ENCODE measurements at places on chromosomes 7 and 10.

DNA sequence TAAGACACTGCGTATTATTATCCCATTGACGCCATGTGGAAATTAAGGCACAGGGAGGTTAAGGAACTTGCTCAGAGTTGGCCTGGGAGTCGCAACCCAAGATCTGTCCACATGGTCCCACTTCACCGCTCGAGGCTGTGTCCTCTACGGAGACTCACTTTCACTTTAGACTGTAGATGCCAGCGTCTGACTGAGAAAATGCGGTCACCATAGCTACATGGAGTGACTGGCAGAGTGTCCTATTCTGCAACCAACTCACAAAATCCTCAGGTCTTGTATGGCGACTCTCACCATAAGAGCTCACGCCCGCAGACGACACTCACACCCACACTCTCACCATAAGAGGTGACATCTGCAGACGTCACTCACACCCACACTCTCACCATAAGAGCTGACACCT lies 257.9 kb downstream of the PTPRN2 start:
- DNase-seq, result no peak

- DNase-seq, result no peak
Measured at GRCh38 chr10:28881171-28881882, 204.0 kb downstream of the BAMBI start.

DNA sequence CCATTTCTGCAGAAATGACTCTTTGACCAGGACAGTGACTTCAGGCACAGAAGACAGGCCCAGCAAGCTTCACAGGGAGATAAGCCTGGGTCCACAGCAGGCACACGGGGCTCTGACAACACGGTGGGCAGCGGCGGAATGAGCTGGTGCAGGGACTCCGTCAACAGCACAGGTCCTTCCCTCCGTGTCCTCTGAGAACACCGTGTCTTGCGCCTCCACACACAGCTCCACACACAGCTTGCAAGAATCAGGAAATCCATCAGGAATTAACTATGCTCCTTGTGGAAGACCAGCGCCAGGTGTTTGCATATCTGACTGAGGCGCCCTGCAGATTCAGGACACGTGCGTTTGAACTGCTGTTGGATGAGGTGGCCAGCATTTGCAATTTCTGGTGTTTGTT lies 39.6 kb downstream of the TCERG1L start:
- DNase-seq, result no peak

DNA sequence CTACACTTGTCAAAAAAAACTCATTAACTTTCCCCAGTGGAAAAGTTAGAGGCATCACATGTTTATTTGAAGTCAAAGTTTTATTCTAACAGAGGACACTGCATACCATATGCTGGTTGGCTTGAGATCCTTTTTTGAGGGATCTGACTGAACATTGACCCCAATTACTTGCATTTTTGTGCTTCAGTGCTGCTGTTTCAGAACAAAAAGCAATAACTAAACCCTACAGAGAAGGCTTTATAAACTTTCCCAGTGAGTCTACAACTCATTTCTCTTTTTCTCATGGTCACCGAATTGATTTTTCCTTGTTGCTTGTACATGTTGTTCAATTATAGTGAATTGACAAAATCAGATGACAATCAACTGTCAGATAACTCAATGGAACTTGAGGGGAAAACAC lies 69.3 kb upstream of the PHYHIPL start:
- no peak for DNase-seq

- no peak for DNase-seq
Measured at GRCh38 chr10:129725482-129725881, 238.6 kb downstream of the EBF3 start.

DNA sequence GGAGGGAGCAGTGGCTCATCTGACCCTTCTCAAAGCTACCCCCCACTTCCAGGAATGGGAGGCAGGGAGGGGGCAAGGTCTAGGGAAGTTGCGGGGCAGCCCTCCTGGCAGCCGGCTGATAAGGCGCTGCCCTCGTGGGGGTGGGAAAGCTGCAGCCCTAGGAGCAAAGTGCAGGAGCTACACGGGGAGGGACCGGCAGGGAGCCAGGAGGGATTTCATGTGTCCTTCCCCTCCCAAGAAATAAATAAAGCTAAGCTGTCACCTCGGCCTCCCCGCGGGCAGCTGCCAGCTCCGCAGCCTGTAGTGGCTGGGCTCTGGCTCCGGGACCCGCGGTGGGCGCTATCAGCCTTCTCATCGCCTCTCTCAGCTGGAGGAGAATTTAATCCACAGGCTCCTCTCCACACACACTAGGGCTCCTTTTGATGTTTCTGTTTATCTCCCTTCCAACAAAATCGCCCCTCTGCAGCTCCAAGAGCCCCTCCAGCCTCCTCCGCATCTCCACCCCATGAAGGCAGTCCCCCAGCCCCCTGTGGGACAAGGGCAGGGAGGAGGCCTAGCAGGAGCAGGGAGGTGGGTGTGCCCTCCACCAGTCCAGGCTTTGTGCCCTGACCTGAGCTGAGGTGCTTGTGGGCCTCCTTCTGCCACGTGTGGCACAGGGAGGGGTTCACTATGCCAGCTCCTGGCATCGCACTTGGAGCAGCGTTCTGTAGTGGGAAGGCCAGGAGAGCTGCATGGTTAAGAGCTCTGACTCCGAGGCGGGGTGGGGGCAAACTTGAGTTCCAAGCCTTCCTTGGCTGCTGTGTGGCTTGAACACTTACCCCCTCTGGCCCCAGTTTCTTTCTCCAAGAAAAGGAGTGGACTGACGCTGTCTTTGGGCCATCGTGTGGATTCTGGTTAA lies 80.5 kb downstream of the C10orf105 start:
- DNase-seq, result no peak

DNA sequence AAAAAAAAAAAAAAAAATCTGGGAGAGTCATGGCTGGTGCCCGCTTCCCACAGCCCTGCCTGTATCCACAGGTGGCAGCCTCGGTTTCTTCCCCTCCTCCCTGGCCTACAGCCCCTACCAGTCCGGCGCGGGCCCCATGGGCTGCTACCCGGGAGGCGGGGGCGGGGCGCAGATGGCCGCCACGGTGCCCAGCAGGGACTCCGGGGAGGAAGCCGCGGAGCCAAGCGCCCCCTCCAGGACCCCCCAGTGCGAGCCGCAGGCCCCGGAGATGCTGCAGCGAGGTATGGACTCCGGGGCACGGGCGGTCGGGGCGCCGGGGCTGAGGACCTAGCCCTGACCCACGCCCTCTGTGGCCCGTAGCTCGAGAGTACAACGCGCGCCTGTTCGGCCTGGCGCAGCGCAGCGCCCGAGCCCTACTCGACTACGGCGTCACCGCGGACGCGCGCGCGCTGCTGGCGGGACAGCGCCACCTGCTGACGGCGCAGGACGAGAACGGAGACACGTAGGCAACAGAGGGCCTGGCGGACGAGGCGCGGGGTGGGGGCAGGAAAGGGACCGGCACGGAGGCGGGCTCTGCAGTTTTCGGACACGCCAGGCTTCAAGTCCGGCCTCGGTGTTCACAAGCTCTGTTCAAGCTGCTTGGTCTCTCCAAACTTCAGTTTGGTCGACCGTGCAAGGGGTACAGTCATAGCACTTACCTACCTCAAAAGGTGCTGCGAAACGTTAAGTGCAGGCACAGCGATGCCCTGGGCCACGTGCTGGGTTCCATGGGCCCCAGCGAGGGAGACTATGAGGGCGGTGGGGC lies 3.9 kb downstream of the NFKB2 start:
- DNase-seq, result peak; percentile 92

DNA sequence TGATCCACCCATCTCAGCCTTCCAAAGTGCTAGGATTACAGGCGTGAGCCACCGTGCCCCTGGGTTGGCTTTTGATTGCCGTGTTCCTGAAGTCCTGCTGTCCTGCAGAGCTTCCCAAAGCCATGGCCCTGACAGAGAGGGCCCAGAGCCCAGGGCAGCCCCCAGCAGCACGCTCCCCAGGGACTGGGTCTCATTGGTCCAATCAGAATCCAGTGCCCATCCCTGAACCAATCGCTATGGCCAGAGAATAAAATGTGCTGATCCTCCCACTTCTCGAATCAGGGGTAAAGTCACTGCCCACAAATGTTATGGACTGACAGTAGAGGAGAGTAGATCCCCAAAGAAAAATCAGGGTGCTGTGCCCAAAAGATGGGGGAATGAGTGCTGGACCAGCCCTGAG lies 5.0 kb upstream of the C10orf105 start:
- no peak for DNase-seq

DNA sequence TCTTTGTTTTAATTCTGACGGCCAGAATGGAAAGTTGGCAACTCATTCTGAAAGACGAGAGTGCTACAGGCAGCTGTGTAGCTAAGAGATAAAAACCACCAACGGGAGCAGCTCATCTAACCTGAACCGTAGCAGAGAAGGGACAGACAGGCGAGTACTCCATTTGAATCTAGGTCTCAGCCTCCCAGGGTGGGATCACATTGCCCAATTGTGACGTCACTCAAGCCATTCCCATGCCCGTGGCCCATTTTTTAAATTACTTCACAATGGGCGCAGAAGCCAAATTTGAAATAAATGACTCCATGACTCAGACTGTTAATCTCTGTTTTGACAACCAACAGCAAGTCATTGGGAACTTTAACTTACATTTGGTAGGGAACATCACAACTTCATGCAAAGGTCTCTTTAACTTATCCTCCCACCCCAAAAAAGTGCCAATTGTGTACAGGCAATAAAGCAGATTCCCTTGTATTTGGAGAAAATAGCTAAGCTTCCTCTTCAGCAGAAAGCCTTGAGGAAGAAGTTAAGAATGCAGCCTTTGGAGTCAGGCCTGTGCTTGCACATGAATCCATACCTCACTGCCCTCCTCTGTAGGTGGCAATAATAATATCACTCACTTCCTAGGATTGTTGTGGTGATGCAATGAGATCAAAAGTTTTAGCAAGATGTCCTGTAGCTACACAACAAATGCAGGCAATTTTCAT lies 93.2 kb upstream of the KIF5B start:
- no peak for DNase-seq

DNA sequence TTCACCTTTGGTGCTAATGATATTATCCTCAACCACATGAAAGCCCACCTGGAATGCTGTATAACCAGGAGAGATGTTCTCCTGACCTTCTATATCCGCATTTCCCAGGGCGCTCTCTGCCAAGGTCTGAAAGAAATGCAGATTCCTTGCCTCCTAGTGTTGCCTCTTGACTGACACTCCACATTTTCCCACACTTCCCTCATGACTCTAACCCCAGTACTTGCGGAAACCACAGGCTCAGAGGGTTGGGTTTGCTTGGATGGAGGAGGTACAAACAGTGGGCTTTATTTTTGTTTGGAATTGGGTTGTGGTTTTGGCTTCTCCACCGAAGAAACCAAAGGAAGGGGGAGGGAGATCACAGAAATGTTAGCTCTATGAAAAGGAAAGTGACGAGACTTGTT lies 222.9 kb upstream of the CELF2 start:
- no peak for DNase-seq

DNA sequence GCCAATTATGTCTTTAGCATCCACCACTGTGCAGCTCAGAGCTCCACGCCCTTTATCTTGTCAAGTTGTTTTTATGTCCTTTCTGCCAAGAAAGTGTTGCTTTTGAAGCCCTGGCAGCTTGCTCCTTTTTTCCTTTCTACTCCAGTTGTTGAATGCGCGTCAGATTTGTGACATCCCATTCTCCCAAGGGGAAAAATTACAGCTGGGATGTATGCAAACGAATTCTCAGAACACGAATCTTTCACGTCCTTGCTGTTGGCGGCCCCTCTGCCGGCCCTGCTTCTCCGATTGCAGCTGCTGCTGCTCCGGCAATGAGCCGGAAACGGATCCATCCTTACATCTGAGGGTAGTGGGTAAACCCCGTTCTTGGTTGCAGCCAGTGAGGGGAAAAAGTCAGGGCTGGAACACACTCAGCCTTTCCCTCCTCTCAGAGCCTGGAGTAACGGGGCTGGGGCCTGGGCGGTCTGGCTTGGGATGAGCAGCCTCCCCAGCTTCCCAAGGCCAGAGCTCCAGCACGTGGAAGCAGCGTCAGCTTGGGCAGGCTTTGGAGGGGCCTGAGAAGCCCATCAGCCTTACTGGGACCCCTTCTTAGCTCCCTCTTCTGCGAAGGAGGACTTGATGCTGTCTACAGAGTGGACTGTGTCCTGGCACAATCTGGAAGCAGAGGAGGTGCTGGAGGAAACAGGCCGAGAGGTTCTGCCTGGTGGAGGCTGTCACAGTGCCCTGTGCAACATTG lies 79.0 kb upstream of the CHST15 start:
- DNase-seq, result no peak

DNA sequence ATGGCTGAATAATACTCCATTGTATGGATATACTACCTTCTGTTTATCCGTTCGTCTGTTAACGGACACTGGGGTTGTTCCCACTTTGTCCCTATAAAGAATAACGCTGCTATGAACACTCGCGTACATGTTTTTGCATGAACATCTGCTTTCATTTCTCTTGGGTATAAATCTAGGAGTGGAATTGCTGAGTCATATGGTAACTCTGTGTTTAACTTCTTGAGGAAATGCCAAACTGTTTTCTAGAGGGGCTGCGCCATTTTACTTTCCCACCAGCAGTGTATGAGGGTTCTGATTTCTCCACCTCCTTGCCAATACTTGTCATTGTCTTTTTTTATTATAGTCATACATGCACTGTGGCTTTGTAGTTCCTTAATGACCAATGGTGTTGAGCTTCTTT lies 20.6 kb upstream of the RASSF4 start:
- DNase-seq, result peak; percentile 58

- no peak for DNase-seq
Measured at GRCh38 chr7:16710651-16711050, 42.9 kb upstream of the TSPAN13 start.

DNA sequence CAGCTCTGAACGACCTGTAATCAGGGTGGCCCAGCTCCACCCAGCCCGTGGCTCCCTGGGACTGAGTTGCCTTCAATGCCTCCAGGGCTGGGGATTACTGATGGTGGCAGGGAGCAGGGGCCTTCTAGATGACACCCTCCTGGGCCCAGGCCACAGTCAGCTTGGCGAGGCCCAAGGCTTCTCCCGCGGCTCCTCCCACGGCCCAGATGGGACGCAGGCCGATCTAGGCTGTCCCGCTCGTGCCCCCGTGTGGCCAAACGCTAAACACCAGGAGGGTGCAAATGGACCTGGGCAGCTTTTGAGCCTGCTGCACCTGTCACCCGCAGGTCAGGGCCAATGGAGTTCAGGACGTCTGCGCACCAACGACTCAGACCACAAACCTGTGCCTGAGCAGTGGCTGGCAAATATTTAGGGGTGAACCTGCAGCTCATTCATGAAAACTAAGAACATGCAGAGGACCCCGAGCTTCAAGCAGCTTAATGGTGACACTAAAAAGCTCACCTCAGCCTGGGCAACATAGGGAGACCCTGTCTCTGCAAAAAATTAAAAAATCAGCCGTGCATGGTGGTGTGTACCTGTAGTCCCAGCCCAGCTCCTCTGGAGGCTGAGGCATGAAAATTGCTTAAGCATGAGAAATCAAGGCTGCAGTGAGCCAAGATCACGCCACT lies 43.2 kb downstream of the ASB13 start:
- DNase-seq, result peak; percentile 67

All from CD14-positive monocyte (primary cell).